ENCODE measurements at places on chromosomes 13 and 19. TPM values are rescaled to one million over a fixed set of nuclear protein-coding genes. Genes with fewer than 3 reads are reported as not detected.

NOVA2 gene
- total RNA-seq, result 4.2 TPM

- no peak for DNase-seq
Measured at GRCh38 chr13:95620825-95621498, 23.5 kb downstream of the DZIP1 start.

DNA sequence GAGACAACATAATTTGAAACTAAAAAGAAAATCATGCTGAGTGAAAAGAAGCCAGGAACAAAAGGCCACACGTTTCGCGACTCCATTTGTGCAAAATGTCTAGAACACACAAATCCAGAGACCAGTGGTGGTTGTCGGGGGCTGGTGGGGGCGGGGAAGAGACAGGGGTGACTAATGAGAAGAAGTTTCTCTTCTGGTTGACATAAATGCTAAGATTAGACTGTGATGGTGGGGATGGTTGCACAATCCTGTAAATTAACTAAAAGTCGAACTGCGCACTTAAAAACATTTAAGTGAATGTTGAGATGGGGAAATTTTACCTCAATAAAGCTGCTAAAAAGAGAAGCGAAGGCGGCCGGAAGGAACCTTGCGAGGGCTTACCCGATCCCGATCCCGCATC lies 7.1 kb downstream of the AKAP8 start:
- no peak for DNase-seq

- no peak for DNase-seq
Measured at GRCh38 chr19:17831419-17831888, 10.1 kb upstream of the INSL3 start.

DNA sequence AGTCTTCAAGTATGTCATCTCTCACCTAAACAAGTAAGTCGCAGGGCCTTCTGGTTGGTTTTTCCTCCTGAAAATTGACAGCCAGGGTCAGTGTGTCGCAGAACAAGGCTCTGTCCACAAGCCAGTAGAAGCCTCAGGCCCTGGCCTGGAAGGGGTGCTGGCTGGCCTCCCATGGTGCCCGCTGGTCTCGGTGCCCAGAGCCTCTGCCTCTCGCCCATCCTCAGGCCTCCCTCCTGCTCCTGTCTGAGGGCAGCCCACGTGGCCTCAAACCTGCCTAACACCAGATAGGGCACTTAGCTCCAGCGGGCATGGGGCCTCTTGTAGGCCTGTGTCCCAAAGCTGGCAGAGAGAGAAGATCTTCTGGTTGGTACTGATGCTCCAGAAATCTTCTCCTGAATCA lies 20.3 kb upstream of the NPAS1 start:
- DNase-seq, result no peak

DNA sequence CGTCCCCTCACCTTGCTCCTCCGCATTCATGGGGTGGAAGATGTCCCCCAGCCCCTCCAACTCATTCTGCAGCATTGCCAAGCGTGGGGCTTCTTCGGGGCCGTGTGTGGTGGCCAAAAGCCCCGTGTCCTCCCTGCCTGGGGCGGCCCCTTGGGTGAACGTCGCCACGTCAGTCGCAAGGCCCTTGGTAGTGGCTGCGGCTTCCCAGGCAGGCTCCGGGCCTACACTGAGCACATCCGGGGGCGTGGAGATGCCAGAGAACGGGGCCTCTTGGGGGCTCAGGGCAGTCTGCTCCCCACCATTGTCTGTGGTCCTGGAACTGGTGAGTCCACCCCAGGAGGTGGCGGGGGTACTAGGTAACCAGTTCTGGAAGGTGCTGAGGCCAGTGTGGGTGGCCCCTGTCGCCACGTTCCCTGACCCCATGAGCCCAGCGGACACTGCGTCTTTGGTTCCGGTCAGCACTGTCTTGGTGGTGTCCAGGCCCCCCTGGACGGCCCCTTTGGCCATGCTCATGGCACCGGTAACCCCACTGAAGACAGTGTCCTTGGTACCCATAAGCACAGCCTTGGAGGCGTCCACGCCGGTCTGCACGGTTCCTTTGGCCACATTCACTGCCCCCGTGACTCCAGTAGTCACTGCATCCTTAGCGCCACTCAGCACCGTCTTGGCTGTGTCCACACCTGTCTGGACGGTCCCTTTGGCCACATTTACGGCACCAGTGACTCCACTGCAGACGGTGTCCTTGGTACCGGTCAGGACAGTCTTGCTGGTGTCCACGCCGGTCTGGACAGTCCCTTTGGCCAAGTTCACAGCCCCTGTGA lies 7.6 kb downstream of the PLIN4 start:
- no peak for DNase-seq

- no peak for DNase-seq
Measured at GRCh38 chr13:65638572-65639168, 1591.5 kb downstream of the PCDH9 start.

GRCh38 chr19:49056101-49056901 lies 1.2 kb downstream of the CGB7 start:
- peak; percentile 64 for DNase-seq
